Putamen (tissue), 1 donor: ENCODE measurements at places on chromosomes 2 and 18.

- DNase-seq, result no peak
Measured at GRCh38 chr2:95381212-95382191, 21.0 kb upstream of the FAHD2A start.

DNA sequence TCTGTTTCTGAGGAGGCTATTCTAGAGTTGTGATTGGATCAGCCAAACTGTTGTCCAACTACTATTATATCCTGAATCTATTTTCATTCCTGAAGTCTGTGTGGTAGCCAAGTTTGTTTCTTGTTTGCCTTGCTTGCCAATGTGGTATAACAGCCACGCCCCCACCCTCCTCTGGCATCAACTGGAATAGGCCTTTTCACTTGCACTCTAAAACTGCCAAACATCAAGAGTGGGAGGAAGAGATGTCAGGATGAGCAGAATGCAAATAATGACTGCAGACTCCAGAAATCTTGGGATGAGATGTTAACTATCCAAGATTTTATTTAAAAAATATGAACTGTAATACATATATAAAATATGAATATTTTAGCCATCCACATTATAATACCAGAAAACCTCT is 246.1 kb downstream of the NRXN1 start:
- DNase-seq, result peak; percentile 10

- no peak for DNase-seq
Measured at GRCh38 chr2:65527451-65528240, 95.2 kb upstream of the SPRED2 start.

- DNase-seq, result no peak
Measured at GRCh38 chr2:237471438-237472186, 15.4 kb upstream of the MLPH start.

DNA sequence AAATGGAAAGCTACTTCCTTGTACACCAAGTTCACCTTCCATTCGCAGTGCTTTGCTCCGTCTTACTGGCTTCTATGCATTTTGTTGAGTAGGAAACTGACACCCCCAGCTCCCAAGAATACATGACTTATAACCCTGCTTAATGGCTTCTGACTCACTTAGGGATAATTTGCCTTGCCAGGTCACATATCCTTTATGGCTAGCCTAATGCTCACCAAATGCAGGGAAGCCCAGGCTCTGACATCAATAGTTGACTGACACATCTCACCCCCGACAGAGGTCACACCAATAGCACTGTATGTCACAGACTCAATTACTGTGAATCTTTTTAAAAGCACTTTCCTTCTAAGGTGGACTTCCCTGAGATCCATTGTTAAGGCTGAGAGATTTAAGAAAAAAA is 147.2 kb downstream of the DTNA start:
- no peak for DNase-seq

GRCh38 chr2:168912466-168912865 is 11.4 kb downstream of the G6PC2 start:
- DNase-seq, result no peak

GRCh38 chr2:46589356-46589755 is 110.0 kb downstream of the TMEM247 start:
- no peak for DNase-seq

DNA sequence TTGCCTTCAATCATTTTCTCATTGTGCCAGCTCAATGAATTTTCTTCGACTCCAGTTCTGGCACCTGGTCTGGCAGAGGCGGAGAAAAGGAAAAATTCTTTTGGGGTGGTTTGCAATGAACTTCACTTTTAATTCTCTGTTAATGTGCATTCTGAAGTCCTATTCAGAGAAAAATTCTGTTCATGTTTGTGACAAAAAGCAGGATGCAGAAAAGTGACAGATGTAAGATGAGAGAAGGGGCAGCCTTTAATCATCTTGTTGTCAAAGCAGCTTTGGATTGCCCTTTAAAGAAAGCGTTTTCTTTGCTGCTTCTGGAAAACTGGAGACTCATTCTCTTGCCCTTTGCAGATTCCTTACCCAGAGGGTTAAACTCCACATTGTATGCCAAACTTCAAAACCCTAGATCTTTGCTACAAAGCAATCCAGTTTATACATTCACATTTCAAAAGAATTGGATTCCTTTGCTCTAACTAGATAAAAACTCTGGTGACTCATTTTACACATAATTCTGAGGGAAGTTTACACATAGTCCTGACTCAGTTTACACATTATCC is 94.6 kb upstream of the CAVIN2 start:
- DNase-seq, result no peak

DNA sequence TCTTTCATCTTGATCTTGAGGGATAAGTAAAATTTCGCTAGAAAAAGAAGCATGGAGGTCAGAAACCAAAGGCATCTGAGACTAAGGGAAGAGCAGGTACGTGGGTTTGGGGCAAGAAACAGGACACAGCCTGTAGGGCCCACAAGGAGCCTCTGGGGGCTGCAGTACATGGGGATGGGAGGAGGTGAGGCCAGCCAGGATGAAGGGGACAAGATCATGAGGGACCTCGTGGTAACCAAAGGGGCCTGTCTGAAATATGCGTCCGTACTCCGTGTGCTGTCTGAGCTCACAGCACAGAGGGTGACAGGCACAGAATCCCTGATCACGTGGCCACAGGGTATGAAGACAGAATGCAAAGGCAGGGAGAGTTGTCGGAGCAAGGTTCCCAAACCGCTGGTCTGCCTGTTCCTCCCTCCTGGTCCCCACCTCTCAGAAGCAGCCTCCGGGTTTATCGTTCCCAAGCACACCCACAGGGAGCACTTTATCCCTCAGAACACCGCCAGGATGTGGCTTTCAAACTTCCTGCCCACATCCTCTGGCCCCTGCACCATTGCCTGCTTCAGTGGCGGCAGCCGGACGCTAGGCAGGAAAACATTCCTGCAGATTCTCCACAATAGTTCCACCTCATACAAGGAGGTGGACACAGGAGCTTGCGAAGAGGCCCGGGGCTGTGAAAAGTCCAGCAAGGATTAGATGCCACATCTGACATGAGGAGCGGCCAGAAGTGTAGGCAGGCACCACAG is 12.0 kb downstream of the TMEM163 start:
- DNase-seq, result no peak

DNA sequence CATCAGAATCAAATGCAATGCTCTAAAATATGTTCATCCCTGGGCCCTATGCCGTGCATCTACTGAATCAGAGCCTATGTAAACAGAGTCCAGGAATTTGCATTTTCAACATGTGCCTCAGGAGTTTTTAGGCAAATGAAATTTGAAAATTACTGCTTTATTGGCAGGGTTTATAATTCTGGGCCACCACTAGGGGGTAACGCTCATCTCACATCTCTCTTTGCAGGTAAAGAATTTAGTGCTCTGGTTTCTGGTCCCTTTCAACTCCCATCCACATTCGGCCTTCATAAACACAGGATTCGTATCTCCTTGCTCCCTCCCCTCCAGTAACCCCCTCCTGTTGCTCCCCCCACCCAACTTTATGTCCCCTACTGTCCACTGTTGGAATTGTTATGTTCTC is 49.3 kb downstream of the LYPD6B start:
- no peak for DNase-seq

DNA sequence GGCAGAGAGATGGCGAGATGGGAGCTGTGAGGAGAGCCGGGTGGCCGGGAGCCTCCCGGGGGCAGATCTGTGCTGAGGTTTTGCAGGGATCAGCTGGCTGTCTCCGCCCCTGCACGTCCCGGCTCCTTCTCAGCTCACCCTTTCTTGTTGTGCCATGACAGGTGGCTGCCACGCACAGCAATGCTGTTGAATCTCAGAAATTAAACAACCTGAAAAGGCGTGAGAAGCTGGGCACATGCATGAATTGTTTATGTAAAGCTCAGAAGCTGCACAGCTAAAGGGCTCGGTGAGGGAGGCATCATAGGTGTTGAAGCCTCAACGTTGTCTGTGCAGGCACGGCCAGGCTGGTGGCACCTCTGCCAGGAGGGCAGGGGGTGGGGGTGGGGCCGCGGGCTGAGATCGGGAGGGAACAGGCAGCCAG is 858 bp upstream of the RTP5 start:
- no peak for DNase-seq

- peak; percentile 50 for DNase-seq
Measured at GRCh38 chr2:21782866-21783265, 659.1 kb downstream of the TDRD15 start.

DNA sequence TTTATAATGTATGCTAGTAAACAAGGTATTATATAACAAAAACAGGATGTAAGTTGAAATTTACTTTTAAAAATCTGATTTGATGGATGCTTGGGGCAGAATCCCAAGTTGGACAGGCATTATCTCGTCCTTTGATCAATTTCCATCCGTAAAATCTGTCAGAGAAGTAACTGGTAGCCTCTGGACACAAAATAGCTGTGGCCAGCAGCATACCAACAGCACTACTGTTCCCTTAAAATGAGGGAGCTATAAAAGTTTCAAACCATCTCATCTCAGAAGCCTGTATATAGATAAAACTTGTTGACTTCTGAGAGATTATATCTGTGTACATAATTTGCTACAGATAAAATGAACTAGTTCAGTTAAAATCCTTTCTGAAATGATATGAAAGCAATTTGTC is 14.7 kb upstream of the METAP1D start:
- no peak for DNase-seq

- DNase-seq, result no peak
Measured at GRCh38 chr2:227310756-227311110, 14.3 kb upstream of the MFF start.

DNA sequence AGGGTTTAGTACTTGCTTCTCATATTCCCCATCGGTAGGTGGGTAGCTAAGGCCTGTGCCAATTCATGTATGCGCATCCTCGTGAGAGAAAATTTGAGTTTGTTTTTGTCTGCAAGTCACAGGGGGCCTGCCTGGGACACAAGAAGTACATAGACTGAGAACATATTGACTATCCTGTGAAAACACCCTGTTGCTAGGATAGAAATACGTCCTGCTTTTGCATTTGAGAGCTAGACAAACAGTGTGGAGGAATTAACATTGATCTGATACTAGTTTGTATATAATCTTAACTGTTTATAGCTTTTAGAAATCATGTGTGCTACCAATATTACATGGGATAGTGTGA is 10.9 kb downstream of the WDR7 start:
- no peak for DNase-seq

DNA sequence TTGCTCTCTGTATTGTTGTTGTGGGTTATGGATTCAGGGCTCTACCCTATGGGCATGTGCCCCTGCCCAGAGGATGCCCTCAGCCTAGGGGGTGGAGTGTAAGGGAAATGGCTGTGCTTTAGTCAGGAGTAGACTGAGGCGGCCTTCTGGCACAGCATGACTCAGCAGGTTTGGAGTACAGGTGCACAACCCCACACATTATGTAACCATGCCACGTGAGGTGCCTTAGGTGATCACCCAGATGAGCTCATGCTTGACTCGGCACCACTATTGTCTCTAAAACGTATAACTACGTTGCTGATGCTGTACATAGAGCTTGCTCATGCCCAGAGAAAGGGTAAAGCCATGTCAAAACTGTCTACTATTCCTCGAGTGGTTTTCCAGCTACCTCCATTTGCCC is 48.3 kb upstream of the ZC3H15 start:
- DNase-seq, result no peak

DNA sequence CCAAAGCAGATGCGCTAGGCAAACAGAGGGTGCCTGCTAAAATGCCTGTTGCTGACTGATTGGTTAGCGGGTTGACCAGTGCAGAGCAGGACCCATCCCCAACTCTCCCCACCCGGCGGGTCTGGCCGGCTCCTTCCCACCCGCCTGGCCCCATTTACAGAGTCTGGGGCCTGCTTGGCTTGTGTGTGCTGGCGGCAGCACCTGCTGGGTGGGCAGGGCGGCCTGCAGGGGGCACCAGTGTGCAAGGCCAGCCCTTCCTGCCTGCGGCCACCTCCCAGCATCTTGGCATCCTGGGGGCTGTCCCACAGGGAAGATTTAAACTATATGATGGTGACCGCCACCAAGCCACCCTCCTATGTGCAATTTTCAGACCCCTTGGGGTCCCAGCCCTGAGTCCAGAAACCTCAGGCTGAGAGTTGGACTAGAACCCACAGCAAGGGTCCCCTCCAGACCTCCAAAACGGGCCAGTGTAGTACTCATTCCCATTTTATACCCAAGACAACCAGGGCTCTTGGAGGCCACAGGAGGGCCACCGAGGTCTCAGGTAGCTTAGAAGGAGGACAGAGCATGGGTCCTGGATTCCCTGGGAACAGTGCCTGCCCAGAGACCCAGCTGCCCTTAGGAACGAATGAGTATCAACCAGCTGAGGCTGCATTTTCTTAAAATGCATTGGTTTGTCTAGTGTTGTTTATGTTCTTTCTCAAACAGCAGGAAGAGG is 173.6 kb downstream of the SMAD7 start:
- peak; percentile 52 for DNase-seq

DNA sequence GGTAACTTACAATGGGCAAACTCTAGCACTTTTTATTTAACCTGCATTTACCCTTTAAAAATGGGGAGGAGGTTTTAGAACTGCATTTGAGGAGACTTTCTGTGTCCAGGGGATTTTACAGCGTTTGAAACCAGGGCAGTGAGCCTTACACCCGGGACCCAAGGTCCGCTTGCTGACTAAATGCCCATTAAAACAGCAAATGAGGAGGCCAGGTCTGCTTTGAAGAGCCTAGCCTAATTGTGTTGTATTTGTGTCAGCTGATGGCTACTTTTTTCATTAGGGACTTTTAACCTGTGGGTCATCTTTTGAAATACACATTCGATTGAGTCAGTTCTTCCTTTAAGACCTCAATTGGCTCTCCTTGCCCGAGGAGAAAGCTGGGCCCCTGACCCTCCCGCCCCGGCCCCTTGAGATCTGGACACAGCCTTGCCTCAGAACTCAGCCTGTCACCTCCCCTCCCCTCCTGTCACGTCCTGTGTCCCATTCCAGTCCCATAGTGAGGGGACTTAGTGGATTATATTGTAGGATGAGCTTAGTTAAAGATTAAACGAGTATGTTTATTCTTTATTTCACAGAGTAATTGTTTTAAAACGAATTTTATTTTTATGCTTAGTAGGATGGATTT is 69.0 kb downstream of the KLHL29 start:
- DNase-seq, result no peak

GRCh38 chr18:53551868-53552426 is 672.5 kb downstream of the MBD2 start:
- no peak for DNase-seq

DNA sequence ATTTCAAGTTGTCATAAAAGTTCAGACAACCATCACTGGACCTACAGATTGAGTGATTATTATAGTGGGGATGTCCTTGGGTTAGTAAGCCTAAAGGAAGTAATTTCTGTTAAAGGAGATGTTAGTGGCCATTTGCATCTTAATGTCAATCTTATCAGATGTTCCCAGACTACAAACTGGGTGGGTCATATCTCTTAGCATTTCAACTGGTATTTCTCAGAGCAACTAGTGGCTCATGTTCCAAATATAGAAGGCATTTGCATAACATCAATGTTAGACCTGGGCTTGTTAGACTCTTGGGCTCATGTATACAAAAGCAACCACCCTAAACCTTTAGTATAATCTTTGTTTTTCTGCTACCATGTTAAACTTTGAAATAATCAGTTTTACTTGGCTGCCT is 17.9 kb downstream of the PLEKHA3 start:
- DNase-seq, result no peak

DNA sequence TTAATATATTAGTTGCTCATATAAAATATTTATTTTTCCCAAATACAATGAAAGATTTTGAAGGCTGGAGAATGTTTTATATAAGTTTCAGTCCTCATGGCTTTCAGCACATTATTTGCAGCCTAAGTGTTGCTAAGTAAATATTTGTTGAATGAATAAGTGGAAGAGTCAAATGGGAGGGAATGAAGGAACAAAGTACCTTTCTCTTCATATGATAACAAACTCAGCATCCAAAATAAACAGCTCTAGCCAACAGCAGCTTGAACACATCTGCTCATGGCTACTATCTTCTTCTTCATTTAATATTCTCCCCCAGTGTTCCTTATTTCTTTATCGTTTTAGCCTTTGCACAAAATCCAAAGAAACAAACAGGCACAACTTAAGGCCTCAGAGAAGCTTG is 385.2 kb upstream of the PIK3C3 start:
- no peak for DNase-seq

GRCh38 chr2:221529943-221530652 is 42.0 kb downstream of the EPHA4 start:
- no peak for DNase-seq
